Fibroblast of mammary gland (primary cell): ENCODE measurements at places on chromosomes 3 and 15.

GRCh38 chr15:98651036-98651481, 2.7 kb downstream of the IGF1R start:
- peak; percentile 41 for DNase-seq

DNA sequence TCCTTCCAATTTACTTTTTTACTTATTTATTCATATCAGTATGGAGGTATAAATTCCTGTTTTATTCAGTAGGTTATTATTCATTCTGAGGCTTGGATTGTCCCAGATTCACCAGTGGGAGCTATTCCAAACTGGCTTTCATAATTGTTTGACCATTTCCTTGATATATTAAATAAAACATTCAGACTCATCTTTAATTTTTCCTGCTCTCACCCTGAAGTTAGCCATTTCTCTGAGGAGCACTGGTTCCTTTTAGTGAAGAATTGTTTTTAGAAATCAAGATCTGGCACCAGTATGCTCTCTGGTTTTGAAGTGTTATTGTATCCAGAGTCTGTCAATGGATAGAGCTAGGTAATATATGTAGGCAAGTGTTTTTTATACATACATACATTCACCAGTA, 66.9 kb upstream of the DCBLD2 start:
- no peak for DNase-seq

DNA sequence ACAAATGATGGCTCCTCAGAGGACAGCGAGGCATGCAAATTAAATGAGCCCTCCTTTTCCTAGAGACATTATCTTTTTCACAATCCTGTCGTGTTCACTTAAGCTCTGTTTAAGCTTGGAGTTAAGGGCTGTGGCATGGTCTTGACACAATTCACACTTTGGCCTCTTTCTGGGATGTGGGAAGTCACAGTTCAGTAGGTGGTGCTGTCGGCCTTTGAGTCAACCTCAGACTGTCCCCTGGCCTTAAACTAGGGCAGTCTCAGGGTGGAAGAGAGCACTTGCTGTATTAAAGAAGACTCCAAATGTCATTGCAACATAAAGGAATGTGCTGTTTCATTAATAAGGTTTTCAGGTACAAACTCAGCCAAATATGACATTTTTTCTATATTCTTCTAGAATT, 351.0 kb downstream of the MCTP2 start:
- no peak for DNase-seq

- no peak for DNase-seq
These were observed 13.8 kb upstream of the CCR9 start for GRCh38 chr3:45872569-45872968.

GRCh38 chr3:70085613-70086012, 86.1 kb downstream of the SAMMSON start:
- DNase-seq, result no peak

DNA sequence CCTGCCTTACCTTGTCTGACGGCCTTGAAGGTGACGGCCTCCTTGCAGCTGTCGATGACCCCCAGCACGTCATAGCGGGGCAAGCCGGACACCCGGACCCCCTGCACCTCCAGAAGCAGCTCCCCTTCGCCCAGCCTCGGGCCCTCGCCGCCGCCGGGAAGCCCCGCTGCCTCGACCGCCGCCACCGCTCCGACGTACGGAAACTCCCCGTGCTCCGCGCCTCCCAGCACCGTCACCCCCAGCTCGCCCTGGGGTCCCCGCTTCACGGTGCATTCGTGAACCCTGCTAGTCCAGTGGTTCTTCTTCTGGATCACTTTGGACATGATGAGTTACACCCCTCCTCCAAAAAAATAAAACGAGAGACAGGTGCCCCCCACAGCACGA, 740 bp downstream of the MAGI1 start:
- no peak for DNase-seq

- no peak for DNase-seq
These were observed 22.8 kb downstream of the RTP3 start for GRCh38 chr3:46520531-46520930.

DNA sequence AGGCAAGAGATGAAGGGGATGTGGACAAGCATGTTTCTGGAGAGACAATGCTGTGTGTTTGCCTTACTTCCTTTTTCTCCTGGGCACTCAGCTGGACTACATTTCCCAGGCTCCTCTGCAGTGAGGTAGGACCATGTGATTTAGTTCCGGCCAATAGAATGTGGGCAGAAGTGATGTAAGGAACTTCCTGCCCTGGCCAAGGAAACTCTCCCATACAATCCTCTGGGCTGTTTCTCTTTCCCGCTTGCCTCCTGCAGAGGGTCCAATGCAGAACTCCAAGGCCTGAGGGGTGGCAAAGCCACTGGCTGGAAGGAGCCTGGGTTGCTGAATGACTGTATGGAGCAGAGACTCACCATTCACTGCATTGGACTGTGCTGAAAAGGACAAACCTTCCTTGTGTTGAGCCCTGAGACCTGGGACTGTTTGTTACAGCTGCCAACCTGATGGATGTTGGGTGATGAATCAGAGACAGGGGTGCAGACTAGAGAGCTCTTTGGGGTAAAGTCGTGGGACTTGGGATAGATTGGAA, 82.7 kb upstream of the SLC6A6 start:
- peak; percentile 69 for DNase-seq

GRCh38 chr3:186909078-186909853, 21.1 kb upstream of the ST6GAL1 start:
- no peak for DNase-seq

DNA sequence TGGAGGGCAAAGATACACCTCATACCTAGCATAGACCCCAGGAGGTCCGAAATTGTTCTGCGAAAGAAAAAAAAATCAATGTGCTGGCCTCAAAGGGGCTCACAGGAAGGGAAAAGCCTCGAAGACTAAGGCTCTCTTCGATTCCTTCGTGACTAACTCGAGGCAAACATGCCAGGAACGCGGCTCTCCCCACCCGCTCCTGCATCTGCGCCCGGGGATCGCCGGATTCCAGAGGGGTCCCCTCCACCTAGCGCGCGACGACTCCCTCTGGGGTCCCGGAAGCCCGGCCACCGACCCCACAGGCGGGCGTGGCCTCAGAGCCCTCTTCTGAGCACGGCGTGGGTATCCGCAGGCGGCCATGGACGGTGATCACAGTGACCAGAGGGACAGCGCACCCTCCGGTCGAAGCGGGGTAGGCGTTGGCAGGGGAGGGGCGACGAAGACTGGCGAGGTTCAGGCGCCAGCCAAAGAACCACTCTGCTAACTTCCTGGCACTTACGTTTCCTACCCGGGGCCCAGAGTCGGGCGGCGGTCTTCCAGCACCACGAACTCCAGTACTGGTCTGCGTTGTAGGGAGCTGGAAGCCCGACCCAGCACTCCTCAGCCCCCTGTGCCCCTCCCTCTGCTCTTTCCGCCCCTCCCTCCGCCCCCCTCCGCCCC, 515 bp upstream of the EIF3J start:
- peak; percentile 58 for DNase-seq

GRCh38 chr3:62500556-62501288, 127.4 kb upstream of the FEZF2 start:
- peak; percentile 8 for DNase-seq

DNA sequence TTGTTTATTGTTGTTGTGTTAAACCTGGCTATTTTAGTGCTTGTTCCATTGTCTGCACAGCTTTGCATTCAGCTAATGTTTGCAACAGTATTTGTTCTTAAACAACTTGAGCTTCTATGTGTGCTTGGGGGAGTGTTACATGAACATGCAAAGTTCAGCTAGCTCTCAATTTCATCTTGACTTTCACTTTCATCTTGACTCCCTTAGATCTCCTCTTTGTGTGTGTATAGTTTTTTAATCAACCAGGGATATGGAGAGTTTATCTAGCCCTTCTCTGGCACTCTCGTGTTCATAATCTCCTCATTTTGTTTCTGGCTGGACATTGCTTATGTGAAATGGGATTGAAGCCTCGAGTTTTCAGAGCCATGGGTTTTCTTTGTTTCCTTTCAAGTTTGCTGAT, 212.4 kb upstream of the ZBTB20 start:
- DNase-seq, result no peak

GRCh38 chr3:15579051-15579450, 22.3 kb downstream of the HACL1 start:
- DNase-seq, result no peak

- no peak for DNase-seq
These were observed 157.5 kb upstream of the SLC24A5 start for GRCh38 chr15:47963265-47963664.

- peak; percentile 61 for DNase-seq
These were observed 596.7 kb downstream of the FGF12 start for GRCh38 chr3:192130534-192131132.

GRCh38 chr15:44199393-44199792, 4.3 kb upstream of the FRMD5 start:
- DNase-seq, result no peak

DNA sequence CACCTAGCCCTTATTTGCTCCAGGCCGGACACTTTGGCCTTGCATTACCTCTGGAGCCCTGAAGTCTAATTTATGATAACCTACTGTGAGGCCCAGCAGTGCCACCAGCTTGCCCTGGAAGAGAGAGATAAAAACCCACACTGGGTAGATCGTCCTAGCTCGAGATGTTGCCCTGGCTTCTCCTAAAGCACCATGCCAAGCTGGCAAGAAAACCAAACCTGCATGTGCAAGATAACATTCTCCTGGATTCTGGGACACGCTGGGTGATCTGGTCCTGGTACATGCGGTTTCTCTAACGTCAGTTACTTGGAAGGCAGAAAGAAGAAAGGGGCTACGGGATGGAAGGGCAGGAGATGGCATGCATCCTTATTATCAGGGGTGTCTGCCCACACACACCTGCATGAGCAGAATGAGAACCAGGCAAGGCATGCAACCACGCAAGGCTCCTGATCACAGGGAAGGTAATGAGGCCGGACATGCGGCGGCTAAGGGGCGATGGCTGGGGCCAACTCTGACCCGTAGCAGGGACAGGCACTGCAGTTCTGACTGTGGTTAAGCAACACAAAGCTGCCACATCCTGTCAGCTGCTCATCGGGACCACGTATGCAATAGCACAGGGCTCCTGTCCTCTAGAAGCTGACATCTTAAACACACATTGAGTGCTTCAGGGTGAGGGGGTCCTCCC, 73.0 kb downstream of the OXNAD1 start:
- DNase-seq, result no peak

- DNase-seq, result peak; percentile 28
These were observed 27.7 kb downstream of the DLG1 start for GRCh38 chr3:197270558-197271317.

- no peak for DNase-seq
These were observed 72.7 kb upstream of the WDR72 start for GRCh38 chr15:53831907-53832770.
